ENCODE measurements at places on chromosomes 16 and 17. TPM values are rescaled to one million over a fixed set of nuclear protein-coding genes. Genes with fewer than 3 reads are reported as not detected.

The GRAP gene
- total RNA-seq = 20.1 TPM

The RND2 gene
- total RNA-seq = 0.27 TPM

The SDK2 gene
- 8.1 TPM for total RNA-seq

The RASL10B gene
- 0.47 TPM for total RNA-seq

The HS3ST3B1 gene
- total RNA-seq = 9.3 TPM

The SBK1 gene
- total RNA-seq = 13.5 TPM

The HSPB9 gene
- not detected for total RNA-seq

The TNFRSF17 gene
- total RNA-seq = not detected

GRCh38 chr17:82780195-82780594 is 28.3 kb downstream of the TBCD start:
- H3K27ac ChIP-seq = no peak overlapping the region
- peaks cover 16% of the 10 kb centered on the region for H3K36me3 ChIP-seq
- H3K4me1 ChIP-seq = peaks cover 23% of the 10 kb centered on the region
- DNase-seq = no peak

DNA sequence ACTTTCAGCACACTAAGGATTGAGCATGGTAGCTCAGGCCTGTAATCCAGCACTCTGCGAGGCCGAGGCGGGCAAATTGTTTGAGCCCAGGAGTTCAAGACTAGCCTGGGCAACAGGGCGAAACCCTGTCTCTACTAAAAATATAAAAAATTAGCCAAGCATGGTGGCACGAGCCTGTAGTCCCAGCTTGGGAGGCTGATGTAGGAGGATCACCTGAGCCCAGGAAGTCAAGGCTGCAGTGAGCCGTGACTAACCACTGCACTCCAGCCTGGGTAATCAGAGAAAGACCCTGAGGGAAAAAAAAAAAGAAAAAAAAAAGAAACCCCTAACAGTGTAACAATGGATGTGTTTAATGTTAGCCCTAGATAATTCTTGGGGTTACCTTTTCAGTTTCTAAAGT is 24.0 kb downstream of the PARN start:
- no peak for DNase-seq
- no peaks in the 10 kb centered on the region for H3K27me3 ChIP-seq
- H3K27ac ChIP-seq = no peak overlapping the region
- peaks cover 85% of the 10 kb centered on the region for H3K36me3 ChIP-seq

- H3K27me3 ChIP-seq = no peaks in the 10 kb centered on the region
- peaks cover 10% of the 10 kb centered on the region for H3K36me3 ChIP-seq
- no peak for DNase-seq
- no peak overlapping the region for H3K4me3 ChIP-seq
- H3K4me1 ChIP-seq = peaks cover 15% of the 10 kb centered on the region
- no peak overlapping the region for H3K27ac ChIP-seq
Observed at GRCh38 chr16:90004577-90004976, 14.7 kb downstream of the DBNDD1 start.

DNA sequence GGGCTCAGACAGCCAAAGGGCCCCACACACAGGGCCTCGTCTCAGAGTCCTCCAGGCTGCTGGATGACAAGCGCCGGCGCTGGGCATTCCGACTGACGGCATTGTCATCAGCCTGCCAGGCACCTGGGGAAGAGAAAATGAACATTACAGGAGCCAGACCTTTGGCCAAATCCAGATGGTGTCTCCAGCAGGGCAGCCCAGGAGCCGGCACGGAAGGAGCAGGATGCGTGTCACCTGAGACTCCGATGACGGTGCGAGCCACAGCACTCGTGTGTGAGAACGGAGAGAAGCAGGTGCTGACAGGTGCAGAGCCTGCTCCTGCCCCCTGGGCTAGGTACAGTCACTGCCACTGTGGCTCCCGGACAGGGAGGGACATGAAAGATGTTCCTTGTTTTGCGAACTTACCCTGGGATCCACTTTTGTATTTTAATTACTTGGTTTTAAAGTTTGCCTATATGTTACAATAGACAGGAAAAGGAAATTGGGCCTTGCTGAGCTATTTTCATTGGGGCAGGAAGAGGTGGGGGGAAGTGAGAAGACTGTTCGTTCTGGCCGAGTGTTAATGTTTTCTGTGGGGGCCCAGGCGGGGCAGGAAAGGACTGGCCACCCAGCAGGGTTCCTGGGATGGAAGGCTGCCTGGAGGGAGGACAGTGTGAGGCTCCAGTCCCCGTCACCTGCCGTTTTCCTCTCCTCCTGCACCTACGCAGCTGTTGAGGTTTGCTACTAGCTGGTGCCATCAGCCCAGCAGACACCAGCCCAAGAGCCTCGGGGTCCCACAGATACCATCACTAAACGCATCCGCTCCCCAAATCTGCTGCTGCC is 4.4 kb upstream of the FOXJ1 start:
- H3K4me1 ChIP-seq = peaks cover 71% of the 10 kb centered on the region
- peak overlapping the region; percentile 10 for H3K4me3 ChIP-seq
- DNase-seq = peak; percentile 83
- peaks cover 5% of the 10 kb centered on the region for H3K27me3 ChIP-seq
- H3K27ac ChIP-seq = peak overlapping the region; percentile 92
- H3K36me3 ChIP-seq = no peaks in the 10 kb centered on the region

DNA sequence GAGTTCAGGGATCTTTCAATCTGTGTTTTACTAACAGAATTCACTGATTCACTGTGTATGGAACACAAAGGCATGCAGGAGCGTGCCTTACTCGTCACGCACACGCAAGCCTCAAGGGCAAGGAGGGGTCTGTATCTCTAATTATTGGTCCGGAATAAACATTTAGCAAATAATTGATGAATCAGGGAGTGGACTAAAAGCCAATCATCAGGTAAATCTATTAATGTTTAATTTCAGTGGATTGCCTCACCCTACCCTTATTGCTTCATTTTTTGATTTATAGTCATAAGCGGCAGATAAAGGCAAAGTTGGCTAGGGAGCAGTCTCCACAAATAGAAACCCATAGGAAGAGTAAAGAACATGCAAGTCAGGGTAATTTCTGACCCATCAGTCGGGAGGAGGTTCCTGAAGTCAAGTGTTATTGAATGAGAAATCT is 7.4 kb upstream of the HSD17B2 start:
- peaks cover 19% of the 10 kb centered on the region for H3K27me3 ChIP-seq
- no peak for DNase-seq
- H3K36me3 ChIP-seq = no peaks in the 10 kb centered on the region

GRCh38 chr16:50830698-50831097 is 88.8 kb downstream of the CYLD start:
- no peak overlapping the region for H3K4me3 ChIP-seq
- H3K27me3 ChIP-seq = no peaks in the 10 kb centered on the region

DNA sequence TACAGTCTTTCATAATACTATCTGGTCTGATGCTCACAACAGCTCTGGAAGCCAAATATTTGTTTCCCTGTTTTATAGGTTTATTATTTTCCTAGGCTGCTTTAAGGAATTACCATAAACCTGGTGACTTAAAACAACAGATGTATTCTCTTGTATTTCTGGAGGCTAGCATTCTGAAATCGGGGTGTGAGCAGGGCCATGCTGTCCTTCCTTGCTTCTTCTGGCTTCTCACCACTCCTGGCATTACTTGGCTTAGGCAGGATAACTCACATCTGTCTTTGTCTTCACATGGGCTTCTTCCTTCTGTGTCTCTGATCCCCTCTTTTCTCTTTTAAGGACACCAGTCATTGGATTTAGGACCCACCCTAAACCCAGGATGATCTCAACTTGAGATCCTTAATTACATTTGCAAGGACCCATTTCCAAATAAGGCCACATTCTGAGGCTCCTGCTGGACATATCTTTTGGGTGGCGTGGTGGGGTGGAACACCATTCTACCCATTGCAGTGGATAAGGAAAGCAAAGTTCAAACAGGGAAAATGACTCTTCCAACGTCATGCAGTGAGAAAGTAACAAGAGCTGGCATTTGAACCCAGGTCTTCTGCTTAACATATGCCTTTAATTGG is 39.2 kb upstream of the TBX2 start:
- no peaks in the 10 kb centered on the region for H3K4me1 ChIP-seq
- DNase-seq = no peak
- no peaks in the 10 kb centered on the region for H3K36me3 ChIP-seq
- H3K4me3 ChIP-seq = no peak overlapping the region

DNA sequence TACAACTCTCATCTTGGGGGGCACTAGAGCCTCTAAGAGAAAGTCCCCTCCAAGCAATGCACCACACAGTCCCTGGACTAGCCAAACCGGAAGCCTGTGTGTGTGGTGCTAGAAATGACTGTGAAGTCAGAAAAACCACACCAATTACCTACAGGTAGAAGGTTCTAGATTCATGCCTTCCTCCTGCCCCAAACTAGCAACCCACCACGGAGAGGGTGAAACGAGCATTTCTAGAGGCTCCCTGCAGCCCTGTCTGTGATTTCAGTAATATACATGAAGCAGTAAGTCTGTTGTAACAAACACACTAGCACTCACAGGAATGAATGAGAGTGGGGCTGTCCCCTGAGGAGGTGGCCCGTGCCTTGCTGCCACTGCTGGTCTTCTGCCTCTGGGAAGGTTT is 13.6 kb downstream of the ZFHX3 start:
- H3K4me3 ChIP-seq = no peak overlapping the region
- no peaks in the 10 kb centered on the region for H3K4me1 ChIP-seq
- DNase-seq = no peak
- H3K27me3 ChIP-seq = peaks cover 11% of the 10 kb centered on the region
- H3K27ac ChIP-seq = no peak overlapping the region
- no peaks in the 10 kb centered on the region for H3K36me3 ChIP-seq

GRCh38 chr16:57606147-57606846 is 22.1 kb upstream of the ADGRG1 start:
- H3K4me1 ChIP-seq = peaks cover 43% of the 10 kb centered on the region
- H3K4me3 ChIP-seq = no peak overlapping the region
- H3K27ac ChIP-seq = no peak overlapping the region
- no peaks in the 10 kb centered on the region for H3K27me3 ChIP-seq

DNA sequence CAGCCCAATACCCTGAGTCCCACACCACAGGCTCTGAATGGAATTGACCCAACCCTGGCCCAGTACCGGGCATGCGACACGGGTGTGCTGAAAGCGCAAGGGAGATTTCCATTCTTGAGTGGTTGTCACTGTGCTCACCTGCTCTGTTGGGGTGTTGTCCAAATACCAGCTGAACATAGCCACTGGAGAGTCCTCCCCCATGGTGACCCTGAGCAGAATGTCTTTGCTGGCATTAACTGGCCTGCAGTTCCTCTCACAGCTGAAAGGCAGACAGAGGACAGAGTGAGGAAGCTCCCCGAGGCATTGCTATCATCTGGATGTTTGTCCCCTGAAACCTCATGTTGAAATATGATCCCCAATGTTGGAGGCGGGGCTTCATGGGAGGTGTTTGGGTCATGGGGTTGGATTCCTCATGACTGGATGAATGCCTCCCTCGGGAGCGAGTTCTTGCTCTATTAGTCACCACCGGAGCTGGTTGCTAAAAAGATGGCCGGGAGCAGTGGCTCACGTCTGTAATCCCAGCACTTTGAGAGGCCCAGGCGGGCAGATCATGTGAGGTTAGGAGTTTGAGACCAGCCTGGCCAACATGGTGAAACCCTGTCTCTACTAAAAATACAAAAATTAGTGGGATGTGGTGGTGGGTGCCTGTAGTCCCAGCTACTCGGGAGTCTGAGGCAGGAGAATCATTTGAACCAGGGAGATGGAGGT is 57.3 kb upstream of the BCO1 start:
- H3K27me3 ChIP-seq = peaks cover 5% of the 10 kb centered on the region
- no peaks in the 10 kb centered on the region for H3K4me1 ChIP-seq
- no peak for DNase-seq
- H3K4me3 ChIP-seq = no peak overlapping the region
- H3K27ac ChIP-seq = no peak overlapping the region

DNA sequence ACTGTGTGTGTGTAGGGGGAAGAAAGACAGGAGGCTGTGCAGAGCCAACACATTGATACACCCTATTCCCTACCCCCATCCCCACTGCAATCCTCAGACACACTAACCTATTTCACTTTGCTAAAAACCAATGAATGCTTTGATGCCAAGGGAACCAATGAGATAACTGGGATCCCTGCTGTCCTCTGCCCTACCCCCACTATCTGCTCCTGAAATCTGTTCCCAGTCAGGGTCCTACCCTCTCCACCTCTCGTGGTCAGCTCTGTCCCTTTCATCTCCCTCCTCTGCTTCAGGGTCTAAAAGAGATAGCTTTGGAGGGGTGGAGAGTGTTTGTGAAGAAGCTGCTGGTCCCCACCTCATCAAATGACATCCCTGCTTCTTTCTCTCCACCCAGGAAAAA is 19.1 kb upstream of the SP6 start:
- no peak overlapping the region for H3K4me3 ChIP-seq
- H3K27me3 ChIP-seq = peaks cover 25% of the 10 kb centered on the region
- H3K27ac ChIP-seq = no peak overlapping the region
- H3K4me1 ChIP-seq = peaks cover 5% of the 10 kb centered on the region
- no peak for DNase-seq
- no peaks in the 10 kb centered on the region for H3K36me3 ChIP-seq

- no peaks in the 10 kb centered on the region for H3K27me3 ChIP-seq
- no peak overlapping the region for H3K4me3 ChIP-seq
- H3K4me1 ChIP-seq = no peaks in the 10 kb centered on the region
Observed at GRCh38 chr16:63092736-63093135, 1056.5 kb upstream of the CDH8 start.

DNA sequence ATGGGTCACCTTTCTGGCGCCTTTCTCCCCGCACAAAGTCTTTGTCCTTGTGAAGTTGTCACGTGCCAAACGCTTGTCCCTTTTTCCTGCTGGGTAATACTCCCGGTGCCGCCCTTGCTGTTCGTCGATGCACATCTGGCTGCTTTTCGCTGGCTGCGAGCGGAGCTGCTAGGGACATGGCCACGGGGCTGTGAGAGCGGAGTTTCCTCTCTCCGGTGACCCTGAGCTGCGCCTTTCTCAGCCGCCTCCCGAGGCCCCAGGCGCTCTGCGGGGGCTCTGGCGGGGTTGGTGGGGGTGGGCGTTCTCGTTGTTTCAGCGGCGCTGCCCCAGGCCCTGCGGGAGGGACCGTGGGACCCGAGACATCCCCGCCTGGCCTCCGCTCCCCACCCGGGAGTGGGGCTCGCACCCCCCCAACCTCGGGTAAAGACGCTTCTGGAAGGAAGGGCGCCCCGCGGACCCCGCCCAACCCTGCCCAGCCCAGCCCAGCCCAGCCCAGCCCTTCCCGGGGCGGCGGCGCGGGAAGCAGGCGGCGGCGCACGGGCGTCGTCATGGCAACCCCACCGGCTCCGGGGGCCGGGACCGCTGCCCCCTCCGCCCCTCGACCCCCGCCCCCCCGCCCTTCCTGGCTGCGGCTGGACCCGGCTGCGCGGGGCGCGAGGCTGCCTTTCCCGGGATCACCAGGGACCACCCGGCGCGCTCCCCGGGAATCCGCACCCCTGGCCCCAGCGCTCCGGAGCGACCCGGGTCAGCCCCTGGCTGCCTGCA is 12.3 kb downstream of the CHMP6 start:
- H3K36me3 ChIP-seq = peaks cover 12% of the 10 kb centered on the region
- DNase-seq = no peak
- no peak overlapping the region for H3K27ac ChIP-seq
- peak overlapping the region; percentile 20 for H3K4me3 ChIP-seq
- H3K4me1 ChIP-seq = peaks cover 16% of the 10 kb centered on the region
- peaks cover 20% of the 10 kb centered on the region for H3K27me3 ChIP-seq

- H3K27me3 ChIP-seq = no peaks in the 10 kb centered on the region
- H3K36me3 ChIP-seq = no peaks in the 10 kb centered on the region
- DNase-seq = no peak
- H3K4me1 ChIP-seq = peaks cover 3% of the 10 kb centered on the region
- no peak overlapping the region for H3K4me3 ChIP-seq
- H3K27ac ChIP-seq = no peak overlapping the region
Observed at GRCh38 chr16:56775162-56775561, 45.2 kb downstream of the NUP93 start.
